ENCODE measurements at places on chromosomes 3 and 15.

DNA sequence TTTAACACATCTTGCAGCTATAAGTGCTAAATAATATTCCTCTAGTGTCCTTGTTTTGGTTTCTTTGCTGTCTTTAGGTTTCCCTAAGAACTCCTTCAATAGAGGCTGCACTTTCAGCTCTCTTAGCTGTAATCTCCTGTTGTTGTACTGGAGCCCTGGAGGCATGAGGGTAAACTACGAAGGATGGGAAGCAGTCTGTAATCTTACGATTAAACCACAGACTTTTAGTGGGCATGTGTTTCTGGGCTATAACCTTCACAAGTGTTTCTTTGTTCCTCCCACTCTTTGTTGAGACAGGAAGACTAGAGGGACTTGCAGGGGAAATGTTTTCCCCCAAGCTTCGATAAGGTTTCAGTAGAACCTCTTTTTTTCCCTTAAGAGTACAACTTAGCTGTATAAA, 1058.1 kb downstream of the NSUN3 start:
- DNase-seq, result no peak

- no peak for DNase-seq
Measured at GRCh38 chr15:87416591-87417257, 839.8 kb downstream of the NTRK3 start.

DNA sequence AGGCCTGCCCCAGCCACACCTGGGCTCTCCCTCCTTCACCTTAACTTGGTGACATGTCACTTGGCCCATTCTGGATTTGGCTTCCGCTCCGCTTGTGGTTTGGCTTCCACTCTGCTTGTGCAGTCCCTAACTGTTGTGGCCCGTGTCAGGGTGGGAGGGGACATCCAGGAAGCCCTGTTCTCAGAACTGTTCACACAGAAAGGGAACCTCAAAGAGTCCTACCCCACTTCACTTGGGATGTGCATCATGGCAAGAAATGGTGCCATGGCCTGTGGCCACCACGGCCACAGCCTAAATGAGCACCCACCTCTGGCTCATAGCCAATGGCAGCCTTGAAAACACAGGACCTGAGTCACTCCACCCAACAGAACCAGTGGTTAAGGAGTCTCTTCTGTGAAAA, 63.4 kb downstream of the CYP19A1 start:
- DNase-seq, result no peak

- no peak for DNase-seq
Measured at GRCh38 chr15:45448066-45448915, 69.9 kb upstream of the GATM start.

GRCh38 chr15:32910839-32911238, 193.0 kb downstream of the GREM1 start:
- no peak for DNase-seq

- no peak for DNase-seq
Measured at GRCh38 chr15:56984681-56985481, 66.4 kb downstream of the TCF12 start.
